GM06990 (cell line): ENCODE measurements at places on chromosomes 5 and 9.
A peak's percentile ranks its signal among the peaks of the same experiment; 100 is the strongest.

DNA sequence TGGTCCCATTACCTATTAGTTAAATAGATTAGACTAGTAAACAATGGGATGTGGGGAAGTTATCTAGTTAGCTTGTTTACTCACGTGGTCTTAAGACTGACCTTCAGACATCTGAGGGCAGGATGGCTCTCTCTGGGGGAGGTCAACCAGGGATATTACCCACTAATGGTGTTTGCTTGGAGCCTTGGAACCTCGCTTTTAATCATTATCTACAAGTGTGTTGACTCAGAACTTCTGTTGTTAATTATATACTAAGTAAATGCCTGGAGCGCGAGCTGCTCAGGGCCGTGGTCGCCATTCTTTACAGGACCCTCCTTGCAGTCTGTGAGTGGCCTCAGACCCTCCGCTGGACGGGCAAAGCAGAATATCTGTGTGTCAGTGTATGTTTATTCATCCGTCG lies 48.5 kb upstream of the ZNF354A start:
- no peak for DNase-seq

DNA sequence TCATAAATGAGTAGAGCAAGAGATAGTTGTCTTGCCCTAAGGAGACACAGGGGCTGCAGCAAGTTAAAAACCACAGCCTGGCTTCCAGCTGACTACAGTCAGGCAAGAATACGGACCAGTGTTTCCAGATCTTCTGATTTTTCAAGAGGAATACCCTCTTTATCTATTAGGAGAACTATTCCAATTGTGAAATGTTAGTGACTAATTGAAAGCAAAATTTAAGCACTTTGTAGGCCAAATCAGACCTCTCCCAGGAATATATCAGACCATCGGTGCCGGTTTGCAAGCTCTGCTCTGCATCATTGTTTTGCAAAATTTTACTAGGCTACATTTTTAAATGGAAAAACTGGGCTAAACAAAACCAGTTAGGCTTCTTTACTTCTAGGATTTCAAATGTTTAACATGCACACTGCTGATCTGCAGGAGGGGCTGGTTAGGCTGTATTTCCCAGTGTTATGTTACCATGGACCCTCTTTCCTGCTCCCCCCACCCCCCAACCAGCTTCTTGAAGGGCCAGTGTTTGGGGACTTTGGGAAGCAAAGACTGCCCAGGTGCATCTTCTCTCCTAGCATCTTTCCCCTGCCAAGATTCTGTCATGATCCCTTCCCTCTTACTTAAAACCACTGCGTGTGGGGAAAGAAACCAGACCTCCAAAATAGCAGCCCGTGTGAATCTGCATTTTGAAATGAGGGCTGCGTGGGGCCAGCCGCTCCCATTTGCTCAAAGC lies 1.1 kb upstream of the ARSI start:
- DNase-seq = no peak

- DNase-seq = no peak
These were observed 120.4 kb upstream of the RETREG1 start for GRCh38 chr5:16737209-16737608.

DNA sequence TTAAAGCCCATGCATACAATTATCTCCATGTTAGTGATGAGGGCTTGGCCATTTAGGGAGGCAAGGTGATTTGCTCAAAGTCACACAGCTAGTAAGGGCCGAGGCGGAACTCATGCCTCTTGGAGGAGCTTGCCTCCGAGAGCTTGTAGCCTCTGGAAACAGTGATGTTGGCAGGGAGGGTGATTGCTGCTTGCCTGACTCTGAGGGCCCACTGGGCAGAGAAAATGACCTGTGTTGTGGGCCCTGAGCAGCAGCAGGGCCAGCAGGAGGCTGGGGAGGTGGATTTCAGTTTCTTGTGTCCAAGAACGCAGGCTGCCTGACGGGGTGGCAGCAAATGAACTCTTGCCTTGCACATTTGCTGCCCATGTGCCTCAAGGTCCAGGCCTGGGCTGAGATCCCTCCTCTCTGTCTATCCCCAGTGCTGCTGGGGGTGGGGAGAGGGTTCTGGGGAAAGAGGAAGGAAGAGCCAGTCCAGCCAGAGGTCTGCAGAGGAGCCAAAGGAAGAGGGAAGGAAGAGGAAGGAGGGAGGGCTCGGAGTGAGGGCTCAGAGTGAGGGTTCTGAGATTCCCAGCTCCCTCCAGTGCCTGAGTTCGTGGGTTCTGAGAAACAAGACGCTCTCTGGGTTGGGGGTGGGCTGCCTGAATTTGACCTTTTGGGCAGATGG lies 16.2 kb upstream of the PTGS1 start:
- DNase-seq = no peak

GRCh38 chr5:152505442-152506042 lies 100.5 kb upstream of the NMUR2 start:
- no peak for DNase-seq

- no peak for DNase-seq
These were observed 6.5 kb upstream of the ARRDC1 start for GRCh38 chr9:137598943-137599342.

DNA sequence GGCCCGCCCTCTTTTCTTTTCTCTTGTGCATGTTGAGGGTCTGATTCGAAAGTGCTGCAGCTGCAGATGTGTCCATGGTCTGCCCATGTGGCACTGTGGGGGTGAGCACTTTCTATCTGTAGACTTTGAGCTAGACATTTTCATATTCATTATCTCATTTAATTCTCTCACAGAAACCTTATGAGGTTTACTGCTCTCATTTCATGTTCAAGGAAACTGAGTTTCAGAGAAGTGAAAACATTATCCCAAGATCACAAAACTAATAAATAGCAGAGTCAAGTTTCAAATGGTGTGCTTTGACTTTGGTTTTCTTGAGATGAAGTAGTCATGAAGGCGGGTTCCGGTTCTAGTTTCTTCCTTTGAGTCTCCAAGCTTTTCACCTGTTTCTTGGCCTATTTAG lies 536.5 kb upstream of the ZNF462 start:
- peak; percentile 59 for DNase-seq

- DNase-seq = no peak
These were observed 592 bp downstream of the TUBB4B start for GRCh38 chr9:137241490-137242268.

GRCh38 chr5:67215519-67216471 lies 19.2 kb upstream of the CD180 start:
- peak; percentile 82 for DNase-seq

DNA sequence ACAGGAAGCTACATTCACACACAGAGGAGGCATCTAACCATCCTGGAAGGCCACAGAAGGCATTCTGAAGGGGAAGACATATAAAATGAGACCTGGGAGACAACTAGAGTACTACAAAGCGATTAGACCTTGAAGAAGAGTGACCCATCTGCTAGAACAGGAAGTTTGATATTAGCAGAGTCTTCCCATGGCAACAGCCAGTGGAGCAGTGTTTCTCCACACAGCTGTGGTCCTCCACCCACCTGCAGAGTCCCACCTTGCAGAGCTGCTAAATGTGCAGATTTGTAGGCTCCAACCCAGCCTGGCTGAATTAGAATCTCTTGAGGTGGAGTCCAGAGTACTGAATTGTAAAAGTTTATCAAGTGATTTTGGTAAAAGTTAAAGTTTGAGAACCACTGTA lies 267.0 kb downstream of the CETN3 start:
- DNase-seq = no peak

GRCh38 chr5:51657340-51658240 lies 274.3 kb downstream of the ISL1 start:
- DNase-seq = no peak

DNA sequence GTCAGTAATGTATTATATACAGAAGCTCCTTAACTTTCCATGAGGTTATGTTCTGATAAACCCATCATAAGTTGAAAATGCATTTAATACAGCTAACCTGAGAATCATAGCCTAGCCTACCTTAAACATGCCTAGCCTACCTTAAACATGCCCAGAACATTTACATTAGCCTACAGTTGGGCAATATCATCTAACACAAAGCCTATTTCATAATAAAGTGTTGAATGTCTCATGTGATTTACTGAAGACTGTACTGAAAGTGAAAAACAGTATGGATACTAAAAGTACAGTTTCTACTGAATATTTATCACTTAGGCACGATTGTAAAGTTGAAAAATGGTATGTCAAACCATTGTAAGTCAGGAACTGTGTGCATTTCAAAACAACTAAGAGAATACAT lies 1.6 kb downstream of the GM2A start:
- no peak for DNase-seq

DNA sequence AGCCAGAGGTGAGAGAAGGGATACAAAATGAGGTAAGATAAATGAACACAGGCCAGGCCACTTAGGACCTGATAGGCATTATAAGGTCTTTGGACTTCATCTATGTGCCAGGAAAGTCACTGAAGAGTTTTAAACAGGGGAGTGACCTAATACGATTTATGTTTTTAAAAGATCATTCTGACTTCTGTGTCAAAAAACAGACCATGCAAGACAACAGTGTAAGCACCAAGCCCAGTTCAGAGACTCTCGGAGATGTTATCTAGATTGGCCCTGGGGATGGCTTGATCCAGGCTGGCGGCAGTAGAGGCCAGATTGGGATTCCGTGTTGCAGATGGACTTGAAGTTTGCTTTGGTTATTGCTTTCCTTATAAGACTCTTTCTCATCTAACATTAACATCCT lies 43.0 kb upstream of the DPYSL3 start:
- no peak for DNase-seq

DNA sequence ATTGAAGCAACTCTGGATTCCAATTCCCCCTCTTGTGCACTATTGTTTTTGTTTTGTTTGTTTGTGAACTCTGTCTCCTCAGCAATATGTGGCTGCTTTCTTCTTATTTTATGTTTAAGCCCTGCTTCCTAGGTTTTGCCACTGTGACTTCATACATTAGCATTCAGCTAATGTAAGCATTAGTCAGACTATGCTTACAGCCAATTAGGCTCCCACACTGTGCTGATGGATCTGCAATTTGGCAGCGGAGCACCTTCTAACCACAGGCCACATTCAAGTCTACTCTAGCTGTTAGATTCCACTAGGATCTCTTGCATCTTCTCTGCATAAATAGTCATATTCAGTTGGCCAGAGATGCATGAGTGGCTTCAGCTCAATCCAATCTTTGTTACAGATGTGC lies 9.6 kb upstream of the BICD2 start:
- no peak for DNase-seq

GRCh38 chr5:66849803-66850202 lies 253.6 kb downstream of the MAST4 start:
- DNase-seq = no peak

DNA sequence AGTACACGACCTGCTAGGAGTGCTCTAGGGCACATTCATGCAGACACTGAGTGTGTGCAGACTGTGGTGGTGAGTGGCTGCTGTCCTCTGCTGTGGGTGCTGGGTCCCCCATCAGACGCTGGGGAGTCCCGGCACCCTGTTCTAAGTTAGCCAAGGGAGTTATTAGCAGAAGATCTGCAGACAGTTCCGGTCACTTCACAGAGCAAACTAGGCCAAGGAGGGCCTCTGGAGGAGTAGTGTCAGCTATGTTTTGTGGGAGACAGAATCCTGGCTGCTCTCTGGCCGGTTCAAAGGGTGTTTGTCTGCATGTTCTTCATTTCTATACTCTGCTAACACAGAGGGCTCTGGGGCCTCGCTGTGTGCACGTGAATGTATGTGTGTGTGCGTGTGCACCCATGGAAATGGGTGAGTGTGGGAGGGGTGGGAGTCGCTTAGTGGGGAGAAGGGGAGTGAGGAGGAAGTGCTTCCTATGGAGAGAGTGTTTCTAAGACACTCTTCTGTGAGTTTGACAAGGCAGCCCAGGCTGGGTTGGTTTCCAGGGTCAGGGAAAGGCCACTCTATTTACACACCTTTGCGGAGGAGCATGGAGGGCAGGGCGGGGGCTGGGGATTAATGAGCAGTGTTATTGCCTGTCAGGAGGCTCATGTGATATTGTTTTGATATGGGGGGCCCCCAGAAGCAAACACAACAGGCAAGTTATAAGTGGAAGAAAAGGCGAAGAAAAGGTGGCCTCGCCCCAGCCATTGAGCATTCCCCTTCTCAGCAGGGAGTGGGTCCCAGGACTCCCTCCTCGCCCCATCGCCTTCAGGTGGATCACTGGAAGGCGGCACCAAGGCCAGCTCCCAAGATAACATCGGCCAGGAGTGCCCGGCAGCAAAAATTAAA lies 68.9 kb downstream of the MACROH2A1 start:
- DNase-seq = no peak

GRCh38 chr9:84828046-84828445 lies 158.5 kb downstream of the NTRK2 start:
- no peak for DNase-seq

- no peak for DNase-seq
These were observed 28.4 kb downstream of the RASEF start for GRCh38 chr9:83034587-83034986.

GRCh38 chr5:169811023-169811422 lies 169.3 kb downstream of the INSYN2B start:
- no peak for DNase-seq

DNA sequence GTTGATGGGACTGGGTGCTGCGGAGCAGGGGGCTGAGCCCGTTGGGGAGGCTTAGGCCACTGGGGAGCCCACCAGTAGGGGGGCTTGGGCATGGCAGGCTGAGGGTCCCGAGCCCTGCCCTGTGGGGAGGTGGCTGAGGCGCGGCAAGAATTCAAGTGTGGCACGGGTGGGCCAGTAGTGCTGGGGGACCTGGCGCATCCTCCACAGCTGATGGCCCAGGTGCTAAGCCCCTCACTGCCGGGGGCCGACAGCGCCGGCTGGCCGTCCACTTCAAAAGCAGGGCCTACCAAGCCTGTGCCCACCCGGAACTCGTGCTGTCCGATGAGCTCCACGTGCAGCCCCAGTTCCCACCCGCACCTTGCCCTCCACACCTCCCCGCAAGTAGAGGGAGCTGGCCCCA lies 917.5 kb downstream of the TAF11L14 start:
- no peak for DNase-seq

- DNase-seq = no peak
These were observed 285.8 kb upstream of the ZNF608 start for GRCh38 chr5:125032286-125032685.

- DNase-seq = no peak
These were observed 107.7 kb downstream of the SLC25A46 start for GRCh38 chr5:110846398-110847001.

DNA sequence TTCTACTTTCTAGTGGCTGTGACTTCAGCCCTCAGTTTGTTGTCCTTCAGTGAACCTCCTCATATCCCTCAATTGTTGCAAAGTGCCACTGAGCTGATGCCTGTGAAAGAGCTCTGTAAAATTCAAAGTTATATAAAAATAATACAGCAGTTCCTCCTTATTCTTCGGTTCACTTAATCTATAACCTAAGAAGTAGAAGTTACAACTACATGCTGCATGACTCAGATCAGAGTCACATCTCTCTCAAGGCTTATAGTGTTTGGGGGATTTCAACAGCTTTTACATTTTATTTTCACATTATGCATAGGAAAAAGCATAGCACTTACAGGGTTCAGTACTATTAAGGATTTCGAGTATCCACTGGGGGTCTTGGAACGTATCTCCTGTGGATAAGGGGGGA lies 25.1 kb upstream of the GCNT1 start:
- no peak for DNase-seq

DNA sequence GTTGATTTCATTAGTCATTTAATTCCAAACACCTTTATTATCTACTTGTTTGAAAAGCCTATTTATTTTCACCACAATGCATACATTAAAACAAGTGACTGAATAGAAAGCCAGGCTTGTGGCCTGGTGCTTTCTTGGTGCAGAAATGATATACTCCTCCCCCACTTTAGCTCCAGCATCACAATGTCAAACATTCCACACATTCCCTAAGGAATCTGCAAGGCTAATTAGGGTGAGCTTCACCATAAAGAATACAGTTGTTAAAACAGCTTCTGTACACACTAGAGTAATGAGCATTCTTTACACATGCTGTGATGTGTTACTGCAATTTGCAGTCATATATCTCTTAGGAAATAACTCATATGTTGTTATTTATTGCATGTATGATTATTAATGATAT lies 705.7 kb downstream of the CETN3 start:
- DNase-seq = no peak

GRCh38 chr9:137370865-137371520 lies 52.0 kb downstream of the EXD3 start:
- no peak for DNase-seq
